Stimulated activated CD4-positive, alpha-beta T cell treated with anti-CD3 and anti-CD28 coated beads, Interleukin-15, amount 100 ng/mL, for 1 hour (primary cell): ENCODE measurements at places on chromosomes 6 and 20.

- DNase-seq = no peak
These were observed 496.8 kb upstream of the JAG1 start for GRCh38 chr20:11170565-11170964.

- no peak for DNase-seq
These were observed 49.3 kb downstream of the PHACTR2 start for GRCh38 chr6:143727035-143727434.

DNA sequence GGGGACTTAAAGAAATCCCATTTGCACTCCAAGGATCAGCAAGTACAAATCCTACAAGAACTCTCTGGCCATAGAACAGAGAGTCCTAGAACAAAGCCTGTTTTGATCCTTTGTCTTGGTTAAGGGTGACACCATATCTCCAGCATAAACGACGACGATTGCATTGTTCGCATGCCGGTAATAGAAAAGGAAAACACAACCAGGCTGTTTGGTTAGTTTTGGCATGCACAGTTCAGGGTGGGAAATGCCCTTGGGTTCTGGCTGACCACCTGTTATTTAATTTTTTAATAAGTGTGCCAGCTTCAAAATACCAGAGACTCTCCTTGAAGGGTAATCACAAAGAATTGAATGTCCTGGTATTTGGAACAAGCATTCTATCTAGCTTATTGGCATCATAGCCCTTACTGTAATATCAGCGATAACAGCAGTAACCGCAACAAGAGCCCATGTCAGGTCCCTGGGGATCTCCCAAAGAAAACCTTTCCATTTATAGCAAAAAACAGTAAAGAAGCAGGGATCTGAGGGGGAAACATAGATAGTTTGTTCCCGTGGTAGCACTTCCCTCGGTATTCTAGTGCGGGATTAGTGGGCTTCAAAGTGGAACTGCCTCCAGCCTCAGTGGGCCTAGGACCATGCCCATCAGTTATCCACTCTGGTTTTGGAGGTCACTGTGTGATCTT is 77.1 kb downstream of the TMEM170B start:
- DNase-seq = no peak

DNA sequence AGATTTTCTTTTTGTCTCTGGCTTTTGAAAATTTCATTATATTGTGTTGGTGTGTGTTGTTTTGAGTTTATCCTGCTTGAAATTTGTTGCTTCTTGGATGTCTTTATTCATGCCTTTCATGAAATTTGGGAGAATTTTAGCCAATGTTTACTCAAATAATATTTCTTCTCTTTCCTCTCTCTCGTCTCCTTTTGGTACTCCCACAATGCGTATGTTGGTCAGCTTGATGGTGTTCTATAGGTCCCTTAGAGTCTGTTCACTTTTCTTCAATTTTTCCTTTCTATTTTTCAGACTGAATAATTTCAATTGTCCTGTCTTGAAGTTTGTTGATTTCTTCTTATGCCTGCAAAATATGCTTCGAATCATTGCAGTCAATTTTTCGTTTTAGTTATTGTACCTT is 39.6 kb downstream of the SCP2D1 start:
- no peak for DNase-seq

DNA sequence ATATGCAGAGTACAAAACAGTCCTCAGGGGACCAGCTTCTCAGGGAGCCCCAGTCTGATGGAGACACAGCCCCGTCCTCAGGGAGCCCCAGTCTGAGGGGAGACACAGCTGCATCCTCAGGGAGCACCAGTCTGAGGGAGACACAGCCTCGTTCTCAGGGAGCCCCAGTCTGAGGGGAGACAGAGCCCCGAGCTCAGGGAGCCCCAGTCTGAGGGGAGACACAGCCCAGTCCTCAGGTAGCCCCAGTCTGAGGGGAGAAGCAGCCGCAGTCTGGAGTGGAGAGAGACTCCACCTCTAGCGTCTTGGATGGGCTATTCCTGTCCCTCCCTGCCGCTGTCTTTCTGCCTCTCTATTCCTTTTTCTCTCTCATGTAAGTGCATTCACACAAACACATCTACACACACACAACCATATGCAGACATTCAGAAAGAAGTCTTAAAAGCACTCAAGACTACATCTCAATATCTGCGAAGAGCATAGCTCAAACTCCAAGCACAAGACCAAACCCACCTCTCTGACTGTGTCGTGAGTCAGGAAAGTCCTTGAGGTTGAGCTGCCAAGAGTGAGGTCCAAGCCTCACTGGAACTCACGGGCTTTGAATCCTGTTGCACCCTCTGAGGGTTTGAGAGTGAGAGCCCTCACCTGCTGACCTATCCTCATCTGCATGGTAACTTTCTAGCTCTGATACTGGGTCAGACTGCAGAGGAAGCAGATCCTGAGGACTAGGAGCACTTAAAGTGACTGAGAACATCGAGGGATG is 53.1 kb upstream of the SAYSD1 start:
- no peak for DNase-seq

DNA sequence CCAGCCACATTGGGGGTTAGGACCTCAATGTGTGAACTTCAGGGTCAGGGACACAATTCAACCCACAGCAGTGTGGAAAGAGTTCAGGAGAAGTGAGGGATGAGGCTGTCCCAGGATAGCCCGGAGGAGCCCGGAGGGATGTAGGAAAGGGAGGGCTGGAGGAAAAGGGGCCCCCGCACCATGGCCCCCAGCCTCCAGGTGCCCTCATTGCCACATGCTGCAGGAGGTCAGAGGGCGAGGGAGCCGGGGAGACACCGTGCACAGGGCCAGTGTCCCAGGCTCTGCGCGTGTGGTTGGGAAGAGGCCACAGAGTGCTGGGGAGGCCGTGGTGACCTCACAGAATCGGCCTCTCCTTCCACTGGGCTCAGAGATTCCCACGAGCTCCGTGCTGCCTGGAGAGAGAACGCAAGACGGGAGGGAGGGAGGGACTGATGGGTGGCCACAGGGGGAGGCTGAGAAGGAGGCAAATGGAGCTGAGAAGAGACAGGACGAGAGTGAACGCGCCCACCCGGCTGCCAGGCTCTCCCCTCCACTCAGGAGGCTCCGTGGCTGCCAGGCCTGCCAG is 215.1 kb downstream of the DLL1 start:
- DNase-seq = no peak

- no peak for DNase-seq
These were observed 34.6 kb upstream of the MAPK13 start for GRCh38 chr6:36095497-36096391.

DNA sequence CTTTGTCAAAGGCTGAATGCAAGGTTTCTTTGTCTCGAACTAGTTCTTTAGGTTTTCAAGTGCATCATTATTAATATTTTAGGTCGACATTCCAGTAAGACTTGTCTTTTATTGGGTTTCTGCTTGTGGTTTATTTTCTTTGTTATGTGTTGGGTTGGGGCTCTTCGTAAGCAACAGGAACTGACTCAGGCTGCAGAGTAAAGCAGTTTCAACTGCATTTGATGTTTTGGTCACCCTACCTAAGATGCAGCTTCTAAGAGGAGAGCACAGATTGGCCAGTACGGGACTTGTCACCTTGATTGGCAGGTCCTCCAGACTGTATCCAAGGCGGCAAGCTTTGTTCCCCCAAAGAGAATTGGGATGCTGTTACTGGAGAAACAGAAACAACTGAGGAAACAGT is 149.5 kb upstream of the SULF2 start:
- DNase-seq = no peak

- no peak for DNase-seq
These were observed 21.1 kb upstream of the THBS2 start for GRCh38 chr6:169274781-169275180.

GRCh38 chr6:124223611-124224345 is 420.1 kb downstream of the NKAIN2 start:
- DNase-seq = no peak

DNA sequence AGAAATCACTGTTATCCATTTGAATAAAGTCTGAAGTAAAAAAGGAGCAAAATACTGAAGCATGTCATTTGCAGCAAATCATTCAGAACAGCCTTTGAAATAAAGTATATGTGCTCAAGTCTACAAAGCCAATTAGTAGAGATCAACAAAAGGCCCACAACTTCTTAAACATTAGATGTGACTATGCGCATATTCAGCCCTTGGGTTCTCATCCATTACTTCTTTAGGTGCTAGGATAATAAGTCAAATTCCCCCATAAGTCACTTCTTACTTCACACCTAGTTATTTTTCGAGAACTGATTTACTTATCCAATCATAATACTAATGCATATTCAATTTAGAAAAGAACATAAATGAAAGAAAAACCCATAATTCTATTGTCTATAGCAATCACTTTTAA is 31.0 kb downstream of the PHIP start:
- DNase-seq = no peak

DNA sequence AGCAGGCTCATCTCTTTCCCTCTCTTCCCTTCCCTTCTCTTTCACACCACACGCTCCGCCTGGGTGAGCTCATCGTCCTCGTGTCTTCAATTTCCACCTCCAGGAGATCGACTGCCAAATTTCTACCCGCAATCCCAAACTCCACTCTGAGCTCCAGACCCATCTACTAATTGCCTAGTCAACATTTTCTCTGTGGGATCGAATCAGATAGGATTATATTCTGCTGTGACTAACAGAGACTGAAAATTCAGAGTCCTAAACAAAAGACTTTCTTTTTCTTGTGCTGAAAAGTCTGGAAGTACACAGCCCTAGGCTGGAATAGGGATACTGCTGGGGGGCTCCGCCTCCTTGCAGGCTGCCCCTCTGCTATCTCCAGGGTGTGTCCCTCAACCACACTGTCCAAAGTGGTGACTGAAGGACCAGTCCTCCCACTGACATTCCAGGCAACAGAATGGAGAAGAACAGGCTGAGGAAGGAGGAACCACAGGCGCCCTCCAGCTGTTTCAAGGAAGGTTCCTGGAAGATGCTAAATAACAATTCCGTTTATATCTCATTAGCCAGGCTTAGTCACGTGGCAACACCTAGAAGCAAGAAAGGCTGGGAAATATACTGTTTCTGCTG is 5.0 kb upstream of the HSPA12B start:
- DNase-seq = no peak

GRCh38 chr6:169019727-169020491 is 233.7 kb downstream of the THBS2 start:
- no peak for DNase-seq

DNA sequence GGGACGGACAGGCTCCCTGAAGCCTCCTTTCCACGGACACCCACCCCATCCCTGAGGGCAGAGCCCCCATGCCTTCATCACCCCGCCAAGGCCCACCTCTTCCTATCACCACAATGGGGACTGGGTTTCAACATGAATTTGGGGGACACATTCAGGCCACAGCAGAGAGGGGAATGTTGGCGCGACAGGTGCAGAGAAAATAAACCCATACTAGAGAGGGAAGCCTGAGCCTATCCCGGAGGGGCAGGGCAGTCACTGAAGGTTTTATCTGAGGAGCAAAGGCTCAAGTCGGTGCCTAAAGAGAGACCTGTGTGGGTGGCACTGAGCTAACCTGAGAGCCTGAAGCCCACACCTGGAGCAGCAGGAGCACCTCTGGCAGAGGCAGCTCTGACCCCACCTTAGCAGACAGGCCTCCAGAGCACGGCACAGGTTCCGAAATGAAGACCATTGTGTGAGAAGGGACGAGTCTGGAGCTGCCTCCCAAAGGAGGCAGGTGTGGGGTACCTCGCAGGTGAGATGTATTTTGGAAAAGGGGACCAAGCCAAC is 180.6 kb upstream of the PDE10A start:
- no peak for DNase-seq

DNA sequence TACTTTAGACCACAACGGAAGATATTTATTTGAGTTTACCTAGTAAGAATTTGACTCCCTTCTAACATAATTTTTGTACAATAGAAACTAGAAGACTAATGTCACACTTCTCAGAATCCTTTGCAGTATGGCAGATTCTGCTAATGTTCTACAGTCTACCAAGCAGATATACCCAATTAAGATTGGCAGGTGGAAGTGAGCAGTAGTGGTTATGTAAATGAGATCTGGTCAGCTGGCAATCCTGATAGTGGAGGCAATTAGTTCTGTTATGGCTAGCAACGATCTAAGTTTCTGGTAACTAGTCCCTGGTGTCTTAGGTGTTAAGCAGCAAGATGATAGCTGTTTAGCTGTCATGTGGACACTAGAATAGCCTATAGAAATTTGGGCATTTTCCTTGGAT is 101.0 kb downstream of the CENPW start:
- no peak for DNase-seq

GRCh38 chr6:27148404-27148795 is 99.1 kb upstream of the PRSS16 start:
- DNase-seq = no peak

DNA sequence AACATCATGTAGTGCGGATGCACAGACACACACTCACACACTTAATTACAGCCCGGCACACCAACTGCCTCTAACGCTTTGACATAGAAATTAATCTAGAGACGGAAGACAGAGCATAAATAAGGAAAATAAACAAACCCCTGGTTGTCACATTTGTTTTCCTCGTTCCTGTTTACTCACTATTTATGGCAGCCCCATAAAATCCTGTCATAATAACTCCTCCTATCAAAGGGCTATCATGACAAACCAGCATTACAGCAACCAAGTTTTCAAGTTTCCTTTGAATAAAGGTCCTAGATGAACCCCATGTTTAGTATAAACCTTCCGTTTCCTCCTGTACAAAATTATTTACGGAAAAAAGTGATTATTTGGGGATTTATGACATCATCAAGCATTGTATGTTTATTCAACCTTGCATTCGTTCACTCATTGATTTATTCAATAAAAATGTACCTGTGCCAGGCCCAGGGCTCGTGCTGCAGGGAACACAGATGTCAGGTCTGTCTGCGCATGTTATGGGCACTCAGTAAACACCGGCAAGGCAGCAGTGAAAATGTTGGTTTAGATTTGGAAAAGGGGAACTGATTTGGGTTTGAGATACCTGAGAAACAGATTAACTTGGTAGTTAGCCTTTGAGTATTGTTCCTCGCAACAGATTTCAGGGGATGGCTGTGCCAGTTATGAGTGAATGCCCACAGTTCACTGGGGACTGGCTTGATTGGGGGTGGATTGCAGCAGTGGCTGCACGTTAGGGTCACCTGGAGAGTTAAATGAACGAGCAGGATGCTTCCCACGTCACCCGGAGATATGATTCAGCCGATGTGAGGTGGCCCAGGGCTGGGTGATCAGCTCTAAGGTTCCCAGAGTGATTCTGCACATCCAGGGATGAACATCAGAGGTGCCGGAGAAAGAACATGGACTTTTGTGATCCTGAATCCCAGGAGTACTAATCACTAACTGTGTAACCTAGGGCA is 295.3 kb upstream of the FOXQ1 start:
- no peak for DNase-seq

DNA sequence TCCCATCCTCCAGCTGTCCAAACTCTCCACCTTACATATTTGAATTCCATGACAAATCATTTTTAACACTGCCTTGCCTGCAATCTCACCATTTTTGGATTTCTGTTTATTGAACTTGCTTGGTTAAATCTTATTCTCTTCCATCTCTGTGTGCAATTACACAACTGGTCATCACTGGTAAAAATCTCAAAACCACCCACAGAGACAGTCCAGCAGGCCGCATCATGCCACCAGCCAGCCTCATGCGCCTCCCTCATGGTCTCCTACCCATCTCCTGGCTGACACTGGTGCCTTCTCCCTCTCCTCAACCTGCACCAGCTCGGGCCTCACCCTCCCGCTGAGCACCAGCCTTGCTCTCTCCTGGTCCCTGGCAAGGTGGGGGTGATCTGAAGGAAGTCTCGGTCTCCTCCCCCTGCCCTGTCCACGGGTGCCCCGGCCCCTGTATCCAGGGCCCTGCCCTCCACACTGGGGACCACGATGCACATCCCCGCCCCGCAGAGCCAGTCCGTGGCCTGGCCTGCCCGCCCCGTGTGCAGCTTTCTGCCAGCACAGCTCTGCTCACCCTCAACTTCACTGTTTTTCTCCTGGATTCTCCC is 92.0 kb downstream of the THBS2 start:
- no peak for DNase-seq
